ENCODE measurements at places on chromosomes 4 and X.

DNA sequence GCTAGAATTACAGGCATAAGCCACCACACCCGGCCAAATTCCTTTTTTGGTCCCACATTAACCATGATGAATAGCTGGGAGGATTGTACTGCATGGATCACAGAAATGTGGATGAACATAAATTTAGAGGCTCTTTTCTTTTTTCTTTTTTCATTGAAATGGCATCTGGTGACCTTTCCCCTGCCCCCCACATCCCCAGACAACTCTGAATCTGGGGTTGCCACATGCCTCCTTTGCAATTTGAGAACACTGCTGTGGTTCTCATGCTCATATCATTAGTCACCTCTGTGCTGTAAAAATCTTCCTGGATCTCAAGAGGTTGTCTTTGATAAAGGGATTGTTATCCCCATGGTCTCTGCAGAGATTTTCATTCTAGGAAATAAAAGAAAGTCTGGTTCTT is 22.8 kb upstream of the FMR1NB start:
- DNase-seq, result no peak

DNA sequence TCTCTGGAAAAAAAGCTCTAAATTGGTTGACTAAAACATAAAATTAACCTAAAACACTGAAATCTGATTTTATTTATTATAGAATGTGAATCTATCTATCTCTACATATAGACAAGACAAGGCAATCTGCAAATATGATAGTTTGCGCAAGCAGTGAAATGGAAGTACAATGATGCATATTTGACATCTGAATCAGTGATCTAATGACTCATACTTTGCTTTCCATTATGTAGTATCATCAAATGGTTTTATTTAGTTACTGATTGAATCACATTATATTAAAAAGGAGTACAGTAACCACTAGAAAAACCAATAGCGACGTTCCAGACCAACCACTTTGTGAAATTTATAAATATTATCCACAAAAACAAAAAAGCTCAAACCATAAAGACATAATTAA is 1969.3 kb downstream of the PCDH7 start:
- DNase-seq, result no peak

- DNase-seq, result no peak
Measured at GRCh38 chrX:118066867-118067515, 49.6 kb downstream of the KLHL13 start.

DNA sequence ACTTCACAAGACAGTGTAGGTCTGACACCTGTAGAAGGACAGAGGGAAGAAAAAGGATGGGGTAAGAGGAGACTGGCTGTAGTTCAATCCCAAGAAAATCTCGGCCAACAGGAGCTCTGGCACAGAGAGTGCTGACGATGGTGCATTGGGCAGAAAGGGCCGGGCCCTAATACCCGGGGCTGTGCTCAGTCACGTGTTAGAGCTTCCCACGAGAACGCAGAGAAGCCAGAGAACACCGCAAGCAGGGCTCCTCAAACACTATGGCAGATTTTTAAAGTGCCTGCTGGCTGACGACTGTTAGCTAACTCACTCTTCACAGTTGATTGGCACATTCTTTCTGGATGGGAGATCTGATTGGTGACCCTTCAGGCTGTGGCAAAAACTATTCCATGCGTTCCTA is 35.5 kb downstream of the EREG start:
- no peak for DNase-seq

DNA sequence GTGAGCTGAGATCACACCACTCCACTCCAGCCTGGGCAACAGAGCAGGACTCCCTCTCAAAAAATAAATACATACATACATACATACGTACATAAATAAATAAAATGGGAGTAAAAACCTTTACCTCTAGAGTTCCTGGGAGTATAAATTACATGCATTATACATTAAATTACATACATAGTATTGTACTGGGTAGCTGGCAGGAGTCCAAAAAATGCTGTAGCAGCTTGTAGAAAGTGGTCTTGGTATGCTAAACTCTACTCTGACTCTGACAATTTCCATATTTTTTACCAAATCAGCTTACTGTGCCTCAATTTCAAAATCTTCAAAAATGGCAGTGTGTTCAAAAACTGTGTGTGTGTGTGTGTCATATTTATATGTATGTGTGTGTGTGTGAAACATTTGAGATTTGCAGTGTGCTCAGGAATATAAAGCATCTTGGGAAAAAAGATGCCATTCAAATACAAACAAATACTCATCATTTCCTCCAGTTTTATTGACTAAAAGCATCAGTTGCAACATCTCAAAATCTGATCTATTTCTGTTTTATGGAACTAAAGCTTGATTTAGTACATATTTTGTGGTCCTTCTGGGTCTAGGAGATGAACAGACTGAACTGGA is 171.7 kb downstream of the SHROOM3 start:
- no peak for DNase-seq

DNA sequence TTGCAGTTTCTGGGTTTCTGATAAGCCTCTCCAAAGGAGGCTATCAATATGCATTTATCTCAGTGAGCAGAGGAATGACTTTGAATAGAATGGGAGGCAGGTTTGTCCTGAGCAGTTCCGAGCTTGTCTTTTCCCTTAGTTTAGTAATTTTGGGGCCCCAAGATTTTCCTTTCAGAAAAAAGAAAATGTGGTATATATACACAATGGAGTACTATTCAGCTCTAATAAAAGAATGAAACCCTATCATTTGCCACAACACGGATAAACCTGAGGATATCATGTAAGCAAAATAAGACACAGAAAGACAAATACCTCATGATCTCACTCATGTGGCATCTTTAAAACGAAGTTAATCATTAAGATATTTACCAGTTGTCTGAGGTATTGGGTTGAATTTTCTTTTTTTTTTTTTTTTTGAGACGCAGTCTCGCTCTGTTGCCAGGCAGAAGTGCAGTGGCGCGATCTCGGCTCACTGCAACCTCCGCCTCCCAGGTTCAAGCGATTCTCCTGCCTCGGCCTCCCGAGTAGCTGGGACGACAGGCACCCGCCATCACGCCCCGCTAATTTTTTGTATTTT is 540 bp downstream of the ZNF721 start:
- no peak for DNase-seq

DNA sequence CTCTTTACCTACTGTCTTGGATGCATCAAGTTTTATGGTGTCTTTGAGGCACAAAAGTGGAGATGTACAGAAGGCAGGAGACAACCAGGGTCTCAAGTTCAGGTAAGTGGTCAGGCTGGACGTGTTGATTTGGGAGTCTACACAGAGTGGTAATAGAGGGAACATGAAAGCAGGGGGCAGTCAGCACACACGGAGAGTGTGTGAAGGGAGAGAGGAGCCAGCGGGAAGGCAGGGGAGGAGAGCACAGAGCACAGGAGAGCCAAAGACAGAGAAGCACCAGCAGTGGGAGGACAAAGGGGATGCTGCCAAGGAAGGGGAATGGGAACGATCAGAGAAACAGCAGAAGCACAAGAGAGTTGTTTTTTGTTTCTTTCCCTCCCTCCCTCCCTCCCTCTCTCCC is 32.9 kb downstream of the TMEM150C start:
- no peak for DNase-seq

DNA sequence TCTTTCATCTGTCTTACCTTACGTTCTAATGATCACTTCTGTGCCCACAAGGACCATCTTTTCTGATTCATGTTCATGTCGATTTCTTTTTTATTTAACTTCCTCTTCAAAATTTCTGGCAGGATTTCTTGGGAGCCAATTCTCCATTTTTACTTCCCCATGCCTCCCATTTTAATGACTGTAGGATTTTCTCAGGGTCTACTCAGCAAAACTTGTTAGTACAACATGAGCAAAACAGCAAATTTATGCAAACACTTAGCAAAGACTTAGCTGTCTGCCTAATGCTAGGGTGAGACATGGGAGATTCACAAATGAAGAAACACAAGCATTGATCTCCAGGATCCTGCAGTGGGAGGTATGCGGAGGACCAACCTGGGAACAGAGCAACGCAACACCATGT is 5.5 kb downstream of the CD38 start:
- no peak for DNase-seq

DNA sequence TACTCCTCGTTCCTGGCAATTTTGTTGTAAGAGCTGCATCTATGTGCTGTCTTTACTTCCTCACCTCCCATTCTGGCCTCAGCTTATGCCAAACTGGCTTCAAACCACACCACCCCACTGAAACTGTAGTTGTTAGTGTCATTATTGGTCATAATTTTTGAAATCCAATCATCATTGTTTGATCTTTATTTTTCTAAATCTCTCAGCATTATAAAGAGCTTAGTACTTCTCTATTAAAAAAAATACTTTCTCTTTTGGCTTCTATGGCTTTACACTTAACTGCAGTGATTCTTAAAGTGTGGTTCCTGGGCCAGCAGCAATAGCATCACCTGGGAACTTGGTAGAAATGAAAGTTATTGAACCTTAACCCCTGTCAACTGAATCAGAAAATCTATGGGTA is 83.5 kb upstream of the GRPR start:
- DNase-seq, result no peak

GRCh38 chrX:18885328-18886004 is 98.4 kb downstream of the PHKA2 start:
- DNase-seq, result no peak

GRCh38 chrX:117400839-117401238 is 715.8 kb downstream of the KLHL13 start:
- DNase-seq, result no peak

GRCh38 chr4:76977736-76978350 is 28.3 kb downstream of the SEPTIN11 start:
- DNase-seq, result no peak

- no peak for DNase-seq
Measured at GRCh38 chr4:8589336-8589735, 3.2 kb upstream of the CPZ start.

DNA sequence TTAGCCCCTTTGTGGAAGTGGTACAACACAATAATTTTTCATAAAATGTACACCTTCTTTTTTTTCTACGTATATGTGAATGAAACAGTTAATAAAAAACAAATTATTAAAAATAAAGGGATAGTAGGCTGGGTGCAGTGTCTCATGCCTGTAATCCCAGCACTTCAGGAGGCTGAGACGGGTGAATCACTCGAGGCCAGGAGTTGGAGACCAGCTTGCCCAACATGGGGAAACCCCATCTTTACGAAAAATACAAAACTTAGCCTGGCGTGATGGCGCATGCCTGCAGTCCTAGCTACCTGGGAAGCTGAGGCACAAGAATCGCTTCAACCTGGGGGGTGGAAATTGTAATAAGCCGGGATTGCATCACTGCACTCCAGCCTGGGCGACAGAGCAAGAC is 244.9 kb downstream of the RAPGEF2 start:
- no peak for DNase-seq

DNA sequence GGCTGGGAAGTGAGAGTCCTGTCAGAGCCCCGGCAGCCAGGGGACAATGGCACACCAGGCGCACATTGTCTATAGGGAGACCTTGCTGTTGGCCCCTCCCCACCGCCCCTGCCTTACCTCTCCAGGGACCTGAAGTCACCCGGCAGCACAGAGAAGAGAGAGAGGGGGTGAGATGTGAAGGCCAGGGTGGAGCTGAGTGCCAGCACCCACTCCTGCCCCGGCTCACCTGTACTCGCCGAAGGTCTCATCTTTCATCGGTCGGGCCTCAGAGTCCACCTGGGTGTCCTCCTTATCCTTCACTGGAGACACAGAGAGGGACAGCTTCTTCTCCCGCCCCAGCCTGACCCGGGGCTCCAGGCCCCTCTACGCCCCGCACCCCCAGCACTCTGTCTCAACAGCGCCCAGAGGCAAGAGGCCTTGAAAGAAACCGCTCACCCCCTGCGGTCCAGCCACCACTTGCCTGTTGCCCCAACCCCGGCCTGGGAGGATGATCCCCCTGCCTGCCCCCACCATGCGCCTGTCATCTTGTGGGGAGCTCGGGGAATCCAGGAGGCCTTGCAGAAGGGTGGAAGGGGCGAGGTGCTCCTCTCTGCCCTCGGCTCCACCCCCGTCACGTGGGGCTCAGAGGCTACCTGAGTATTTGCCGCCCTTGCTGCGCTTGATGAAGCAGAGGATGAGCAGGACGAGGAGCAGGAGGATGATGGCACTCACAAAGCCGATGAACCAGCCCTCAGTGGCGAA is 22.6 kb downstream of the L1CAM start:
- DNase-seq, result no peak

DNA sequence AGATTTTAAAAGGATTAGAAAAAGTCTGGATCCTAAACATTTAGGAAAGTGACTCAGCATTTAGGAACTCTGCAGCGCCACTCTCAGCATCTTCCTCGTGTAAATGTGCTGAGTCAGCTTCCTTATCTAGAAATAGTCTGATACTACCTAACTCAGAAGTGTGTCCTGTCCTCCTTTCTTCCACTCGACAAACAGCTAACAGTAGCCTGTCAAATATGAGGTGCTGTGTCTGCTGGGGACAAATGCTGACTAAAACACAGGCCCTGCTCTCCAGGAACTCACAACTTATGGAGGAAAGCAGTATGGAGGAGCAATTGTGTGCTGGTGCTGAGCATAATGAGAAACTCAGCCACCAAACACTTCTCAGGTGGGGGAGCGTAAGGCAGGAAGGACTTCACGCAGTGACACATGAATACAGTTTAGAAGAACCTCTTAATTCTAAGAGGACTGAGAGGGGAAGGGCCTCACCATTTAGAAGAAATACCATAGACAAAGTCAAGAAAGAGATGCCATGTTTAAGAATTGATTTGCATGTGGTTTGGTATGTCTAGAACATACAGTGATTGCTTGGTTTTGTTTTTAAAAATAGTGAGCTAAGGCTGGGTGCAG is 125.3 kb downstream of the SOWAHB start:
- DNase-seq, result no peak

DNA sequence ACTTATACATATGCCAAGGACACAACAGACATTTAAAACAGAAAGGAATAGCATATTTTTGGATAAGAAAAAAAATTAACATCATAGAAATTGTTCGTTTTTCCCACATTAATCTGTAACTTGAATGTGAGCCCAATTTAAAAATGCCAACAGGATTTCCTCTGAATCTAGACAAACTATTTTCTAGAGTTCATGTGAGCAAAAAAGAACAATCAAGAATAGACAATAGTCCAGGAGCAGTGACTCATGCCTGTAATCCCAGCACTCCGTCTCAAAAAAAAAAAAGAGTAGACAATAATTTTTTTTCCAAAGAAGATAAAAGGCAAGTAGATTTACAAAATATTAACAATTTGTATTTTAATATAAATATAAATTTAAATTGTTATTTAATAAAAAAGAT is 73.7 kb upstream of the DUSP21 start:
- DNase-seq, result no peak

- DNase-seq, result no peak
Measured at GRCh38 chr4:8459867-8460445, 19.4 kb downstream of the TRMT44 start.

DNA sequence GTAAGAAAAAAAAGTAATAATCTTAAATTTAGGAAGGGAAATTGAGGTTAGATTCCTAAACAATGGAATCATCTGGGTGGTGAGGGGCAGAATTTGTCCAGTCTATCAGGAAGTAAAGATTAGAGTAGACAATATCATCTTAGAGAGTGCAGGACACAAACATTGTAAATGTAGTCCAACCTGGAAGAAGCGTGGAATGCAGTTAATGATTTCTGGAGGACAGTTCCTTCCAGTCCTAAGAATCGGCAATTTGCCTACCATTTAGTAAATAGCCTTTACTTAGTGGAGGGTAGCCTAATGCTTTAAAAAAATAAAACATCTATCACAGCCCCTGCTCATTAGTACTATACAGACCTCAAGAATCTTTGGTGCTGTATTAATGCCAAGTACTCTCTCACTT is 147.5 kb upstream of the TTC29 start:
- no peak for DNase-seq
